ENCODE measurements at places on chromosomes 5 and 9. TPM values are rescaled to one million over a fixed set of nuclear protein-coding genes. Genes with fewer than 3 reads are reported as not detected.
A peak's percentile ranks its signal among the peaks of the same experiment; 100 is the strongest.

- no peak for DNase-seq
Observed at GRCh38 chr5:370959-371810, 49.7 kb downstream of the AHRR start.

DNA sequence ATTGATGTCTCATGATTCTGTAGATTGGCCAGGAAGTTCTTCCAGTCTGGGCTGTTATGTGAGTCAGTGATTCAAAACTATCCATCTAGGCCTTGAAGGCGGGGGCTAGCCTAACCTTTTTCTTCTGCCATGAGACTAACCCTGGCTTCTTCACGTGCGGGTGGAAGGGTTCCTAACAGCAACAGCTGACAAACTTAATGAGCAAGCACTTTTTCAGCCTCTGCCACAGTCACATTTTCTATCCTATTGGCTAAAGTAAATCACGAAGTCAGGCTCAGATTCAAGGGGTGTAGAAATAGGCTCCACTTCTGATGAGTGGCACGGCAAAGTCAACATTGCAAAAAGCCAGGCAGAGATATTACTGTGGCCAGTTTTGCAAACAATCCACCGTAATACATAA lies 68.4 kb downstream of the STK32A start:
- DNase-seq, result peak; percentile 30

DNA sequence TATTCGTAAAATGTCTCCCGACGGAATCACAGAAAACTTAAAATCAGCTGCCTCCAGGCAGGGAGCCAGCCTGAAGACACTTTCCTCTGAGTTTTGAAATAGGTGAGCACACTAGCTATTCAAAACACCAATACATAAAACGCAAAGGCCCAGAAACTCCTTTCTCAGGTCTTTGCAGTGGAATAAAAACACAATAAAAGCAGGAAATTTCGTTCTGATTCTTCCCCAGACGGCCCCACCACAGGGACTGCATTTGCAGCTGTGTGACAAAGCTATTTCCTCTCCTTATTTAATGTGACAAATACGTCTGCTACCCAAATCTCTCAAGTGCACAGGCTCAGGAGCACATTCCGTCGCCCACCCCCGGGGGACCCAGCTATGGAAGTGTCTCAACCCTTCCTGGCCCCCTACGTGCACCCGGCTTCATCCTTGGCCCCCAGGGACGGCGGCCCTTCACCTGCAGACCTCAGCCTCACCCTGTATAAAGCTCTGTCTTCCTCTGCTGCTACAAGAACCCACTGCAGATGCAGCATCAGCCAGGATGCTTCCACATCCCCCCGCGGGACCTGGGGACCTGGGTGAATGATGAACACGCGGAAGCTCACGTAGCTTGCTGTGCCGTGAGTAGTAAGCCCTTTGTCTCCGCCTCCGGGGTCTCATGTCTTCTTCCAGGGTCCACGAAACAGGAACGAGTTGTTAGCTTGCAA lies 24.9 kb downstream of the AHRR start:
- no peak for DNase-seq

- no peak for DNase-seq
Observed at GRCh38 chr5:111848476-111848875, 91.5 kb upstream of the NREP start.

GRCh38 chr5:26763215-26763614 lies 275.2 kb downstream of the CDH9 start:
- DNase-seq, result no peak

GRCh38 chr9:6564868-6565267 lies 80.7 kb downstream of the GLDC start:
- peak; percentile 20 for DNase-seq

DNA sequence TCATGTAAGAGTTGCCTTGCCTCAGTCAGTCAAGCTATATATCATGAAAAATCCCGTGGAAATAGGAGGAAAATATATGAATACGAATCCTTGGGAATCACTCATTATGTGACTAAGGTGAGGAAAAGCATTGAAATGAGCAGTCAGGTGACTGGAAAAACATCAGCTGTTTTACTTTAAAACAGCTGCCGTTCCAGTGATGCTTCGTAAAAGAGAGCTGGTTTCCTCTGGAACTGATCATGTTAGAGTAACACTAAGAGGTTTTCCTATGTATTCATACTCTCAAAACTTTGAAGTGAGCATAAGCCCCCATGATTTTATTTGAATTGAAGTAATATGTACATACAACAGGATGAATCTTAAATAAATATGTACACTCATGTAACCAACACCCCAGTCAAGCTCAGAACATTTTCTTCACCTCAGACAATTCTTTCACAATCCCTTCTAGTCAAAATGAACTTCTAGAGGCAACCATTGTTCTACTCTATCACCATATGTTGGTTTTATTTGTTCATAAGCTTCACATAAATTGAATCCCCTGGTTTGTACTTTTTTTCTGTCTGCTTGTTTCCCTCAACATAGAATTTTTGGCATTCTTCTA lies 107.7 kb downstream of the SLC25A46 start:
- no peak for DNase-seq

DNA sequence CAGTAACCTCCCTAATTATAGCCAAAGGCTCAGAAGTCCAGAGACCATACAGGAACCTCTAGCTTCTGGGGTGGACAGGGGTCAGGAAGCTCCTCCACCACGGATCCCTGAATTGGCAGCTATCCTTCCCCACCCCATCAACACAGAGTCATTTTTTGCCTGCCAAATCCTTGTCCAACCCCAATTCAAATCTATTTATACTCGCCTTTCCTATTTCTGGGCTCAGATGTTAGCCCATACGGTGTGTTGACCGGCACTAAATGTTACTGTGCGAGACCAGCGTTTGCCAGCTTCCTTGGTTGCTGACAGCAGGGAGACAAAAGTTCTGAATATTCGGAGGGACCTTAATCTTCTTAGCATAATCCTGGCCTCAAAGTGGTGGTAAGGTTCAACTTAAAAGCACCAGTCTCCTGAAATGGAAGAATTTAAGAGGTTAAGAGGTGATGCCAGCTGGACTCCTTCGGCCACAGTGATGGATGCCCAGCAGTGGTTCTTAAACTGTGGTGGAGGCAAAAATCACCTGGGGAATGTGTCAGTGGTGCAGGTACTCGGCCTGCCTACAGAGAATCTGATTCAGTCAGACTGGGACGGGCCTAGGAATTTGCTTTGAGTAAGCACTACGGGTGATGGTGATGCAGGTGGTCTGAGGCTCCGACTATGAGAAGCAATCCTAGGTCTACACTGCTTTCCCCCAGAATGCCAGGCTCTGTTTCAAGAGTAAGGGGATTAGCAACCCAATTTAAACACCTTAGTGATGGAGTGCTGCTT lies 204.8 kb upstream of the MEF2C start:
- no peak for DNase-seq

- peak; percentile 41 for DNase-seq
Observed at GRCh38 chr9:19946441-19947109, 157.7 kb upstream of the SLC24A2 start.

- DNase-seq, result no peak
Observed at GRCh38 chr9:76575761-76576160, 116.8 kb downstream of the GCNT1 start.

- no peak for DNase-seq
Observed at GRCh38 chr9:104658496-104659195, 35.7 kb upstream of the OR13D1 start.

DNA sequence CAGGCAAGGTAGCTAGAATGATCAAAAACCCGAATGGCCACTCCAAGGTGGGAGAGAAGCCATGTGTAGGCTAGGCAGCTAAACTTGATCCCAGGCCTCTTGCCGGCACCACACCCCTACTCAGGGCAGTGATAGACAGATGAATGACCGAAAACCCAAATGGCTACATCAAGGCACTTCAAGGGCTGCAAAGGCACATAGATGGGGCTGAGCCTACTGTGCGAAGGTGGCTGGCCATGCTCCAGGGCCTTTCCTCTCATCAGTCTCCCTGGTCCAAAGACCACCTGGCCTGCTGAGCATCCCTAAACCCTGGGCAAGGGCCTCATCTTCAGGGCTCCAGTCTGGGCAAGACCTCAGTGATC lies 3.7 kb upstream of the TIFAB start:
- DNase-seq, result no peak

Gene SLC25A2
- under 0.01 TPM for total RNA-seq

DNA sequence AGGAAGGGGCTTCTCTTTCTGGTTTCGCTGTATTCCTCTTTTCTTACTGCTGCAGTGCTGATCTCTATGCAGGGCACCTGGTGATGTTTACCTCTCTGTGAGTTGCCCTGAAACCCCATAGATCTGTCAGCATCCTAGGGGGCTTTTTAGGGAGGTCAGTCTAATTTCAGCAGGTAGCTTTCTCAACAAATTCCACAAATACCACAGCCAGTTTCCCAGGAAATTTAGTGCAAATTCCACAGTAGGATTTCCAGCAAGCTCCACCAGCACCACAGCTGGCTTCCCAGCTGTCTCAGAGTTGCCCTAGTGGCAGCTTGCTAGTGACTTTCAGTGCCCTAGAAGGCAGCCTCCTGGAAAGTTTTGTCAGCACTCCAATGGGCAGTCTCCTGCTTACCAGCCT lies 379.1 kb upstream of the SMC2 start:
- DNase-seq, result no peak

Gene IL4
- total RNA-seq, result not detected

DNA sequence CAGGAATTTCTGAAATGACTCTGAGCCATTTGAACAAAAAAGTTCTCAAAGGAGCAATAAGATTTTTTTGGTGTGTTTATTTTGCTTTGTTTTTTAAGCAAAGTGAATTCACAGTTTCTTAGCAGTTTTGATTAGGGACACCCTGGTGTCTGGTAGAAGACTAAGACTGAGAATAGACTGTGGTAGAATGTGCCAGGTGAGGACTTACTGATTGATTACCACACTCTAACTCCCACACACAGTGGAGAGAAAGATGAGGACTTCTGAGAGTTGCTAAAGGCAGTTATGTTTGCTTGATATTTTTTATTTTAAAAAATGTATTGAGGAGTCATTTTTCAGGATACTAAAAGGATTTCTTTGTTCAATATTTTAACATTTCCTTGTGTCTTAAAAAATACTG lies 175.1 kb downstream of the CD180 start:
- DNase-seq, result no peak

DNA sequence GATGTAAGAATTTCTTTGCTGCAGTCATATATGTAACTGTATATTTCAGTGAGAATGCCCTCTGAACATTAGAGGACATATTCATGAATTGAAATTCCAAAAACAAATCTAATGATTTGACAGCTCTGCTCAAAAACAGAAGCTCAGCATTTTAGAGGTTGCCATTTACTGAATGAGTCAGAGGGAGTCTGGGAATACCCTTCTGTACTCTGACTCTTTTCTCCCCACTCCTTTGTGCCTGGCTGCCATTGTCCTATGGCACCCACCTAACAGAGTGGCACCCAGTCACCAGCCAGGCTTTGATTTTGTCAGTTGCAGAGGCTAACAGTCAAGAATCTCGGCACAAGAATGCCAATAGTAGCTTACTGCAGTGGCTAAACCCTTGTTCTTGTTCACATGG lies 133.6 kb downstream of the ATG10 start:
- DNase-seq, result no peak

- no peak for DNase-seq
Observed at GRCh38 chr5:116671211-116671736, 96.7 kb upstream of the SEMA6A start.

DNA sequence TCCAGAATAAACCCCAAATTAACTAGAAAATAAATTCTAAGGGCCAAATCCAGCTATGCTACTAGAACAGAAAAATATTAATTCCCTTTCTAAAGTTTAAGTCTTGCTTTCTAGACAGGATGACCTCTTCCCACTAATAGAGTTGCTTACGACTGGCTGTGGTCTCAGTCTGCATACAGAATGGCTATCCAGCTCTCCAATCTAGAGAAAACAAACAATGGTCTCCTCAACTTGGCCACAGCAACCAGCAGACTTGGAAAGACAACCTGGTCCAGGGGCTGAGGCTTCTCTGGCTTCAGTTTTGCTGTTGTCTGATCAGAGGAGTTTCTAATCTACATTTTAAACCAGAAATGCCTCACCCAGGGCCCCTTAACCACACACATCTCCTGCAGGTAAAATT lies 28.9 kb downstream of the RASEF start:
- DNase-seq, result no peak

DNA sequence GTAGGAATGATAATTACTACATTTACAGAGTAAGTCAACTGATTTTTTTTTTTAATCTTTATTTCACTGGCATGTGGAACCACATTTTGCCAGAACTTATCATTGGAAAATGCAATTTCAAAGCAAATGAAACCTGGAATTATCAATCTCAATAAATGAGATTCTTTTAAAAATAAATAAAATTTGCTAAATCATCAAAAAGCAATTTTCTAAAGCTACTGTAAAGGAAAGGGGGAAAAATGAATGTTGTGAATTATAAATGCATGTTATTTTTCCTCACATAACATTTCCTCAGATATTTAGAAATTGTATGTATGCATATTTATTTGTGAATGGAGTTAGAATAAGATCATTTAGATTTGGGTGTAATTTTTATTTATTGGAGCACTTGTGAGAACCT lies 89.9 kb upstream of the GRHPR start:
- DNase-seq, result no peak

Gene TAS2R1
- not detected for total RNA-seq

DNA sequence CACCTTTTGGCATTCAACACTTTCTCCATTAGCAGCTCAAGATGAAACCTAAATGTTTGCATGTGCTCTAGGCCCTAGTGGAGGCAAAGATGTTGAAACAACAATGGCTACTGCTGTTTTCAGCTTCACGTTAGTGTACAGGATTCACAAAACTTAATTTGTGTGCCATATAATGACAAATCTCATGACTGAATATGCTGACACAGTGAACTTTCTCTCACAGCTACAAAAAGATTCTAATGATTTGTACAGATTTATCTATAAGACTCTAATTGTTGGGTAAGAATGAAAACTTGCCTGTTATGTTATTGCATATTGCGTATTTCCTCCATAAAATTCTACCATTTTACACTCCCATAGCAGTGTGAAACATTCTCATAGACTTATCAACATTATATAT lies 97.5 kb downstream of the CETN3 start:
- no peak for DNase-seq

DNA sequence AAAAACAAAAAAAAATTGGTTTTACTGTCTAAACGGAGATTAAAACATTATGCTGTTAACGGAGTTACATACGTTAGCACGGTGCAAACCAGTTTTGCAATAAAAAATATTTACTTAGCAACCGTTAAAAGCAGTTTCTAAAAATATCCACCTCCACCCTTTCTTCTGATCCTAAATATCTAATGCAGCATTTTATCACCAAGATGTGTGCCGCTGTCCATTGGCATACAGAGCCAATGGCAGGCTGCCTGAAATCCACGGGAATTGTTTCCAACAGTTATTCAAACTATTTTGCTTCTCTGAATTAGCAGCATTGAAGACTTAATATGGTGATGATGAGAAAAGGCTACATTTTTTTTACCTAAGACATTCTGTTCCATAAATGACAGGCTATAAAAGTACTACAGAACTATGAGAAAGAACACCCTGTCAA lies 61.6 kb downstream of the CSNK1A1 start:
- peak; percentile 20 for DNase-seq

Gene SYK
- total RNA-seq, result 0.13 TPM

Gene MYMK
- not detected for total RNA-seq

Gene CLIC3
- total RNA-seq, result not detected

Gene LRRC70
- total RNA-seq, result 43.4 TPM

GRCh38 chr9:130858739-130859705 lies 24.0 kb downstream of the ABL1 start:
- no peak for DNase-seq

GRCh38 chr5:944992-945685 lies 52.5 kb downstream of the TRIP13 start:
- DNase-seq, result no peak

Measured in dermis microvascular lymphatic vessel endothelial cell (primary cell).